ENCODE measurements at places on chromosomes 16 and 17.

DNA sequence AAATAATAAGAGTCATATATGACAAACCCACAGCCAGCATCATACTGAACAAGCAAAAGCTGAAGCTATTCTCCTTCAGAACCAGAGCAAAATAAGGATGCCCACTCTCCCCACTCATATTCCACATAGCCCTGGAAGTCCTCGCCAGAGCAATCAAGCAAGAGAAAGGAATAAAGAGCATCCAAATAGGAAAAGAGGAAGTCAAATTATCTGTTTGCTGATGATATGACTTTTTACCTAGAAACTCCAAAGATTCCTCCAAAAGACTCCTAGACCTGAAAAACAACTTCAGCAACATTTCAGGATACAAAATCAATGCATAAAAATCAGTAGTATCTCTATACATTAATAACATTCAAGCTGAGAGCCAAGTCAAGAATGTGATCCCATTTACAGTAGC lies 217.5 kb downstream of the ABCC12 start:
- DNase-seq = no peak

DNA sequence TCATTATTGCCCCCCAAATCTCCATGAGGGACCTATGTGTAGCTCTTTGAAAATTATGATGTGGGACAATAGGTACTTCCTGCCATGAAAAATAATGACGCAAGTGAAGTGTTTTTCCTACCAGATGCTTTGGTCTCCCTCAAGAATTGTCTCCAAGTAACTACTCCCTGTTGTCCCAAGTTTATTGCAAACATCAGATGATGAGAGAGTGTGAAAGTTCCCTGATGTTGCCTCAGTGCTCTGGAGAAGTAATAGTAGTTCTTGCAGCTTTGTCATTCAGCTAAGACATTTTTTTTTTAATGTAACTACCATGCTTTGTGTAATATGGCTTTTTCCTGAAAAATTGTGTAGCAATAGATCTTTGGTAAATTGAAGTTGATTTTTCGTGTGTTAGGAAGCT lies 20.1 kb downstream of the LPCAT2 start:
- peak; percentile 96 for DNase-seq

DNA sequence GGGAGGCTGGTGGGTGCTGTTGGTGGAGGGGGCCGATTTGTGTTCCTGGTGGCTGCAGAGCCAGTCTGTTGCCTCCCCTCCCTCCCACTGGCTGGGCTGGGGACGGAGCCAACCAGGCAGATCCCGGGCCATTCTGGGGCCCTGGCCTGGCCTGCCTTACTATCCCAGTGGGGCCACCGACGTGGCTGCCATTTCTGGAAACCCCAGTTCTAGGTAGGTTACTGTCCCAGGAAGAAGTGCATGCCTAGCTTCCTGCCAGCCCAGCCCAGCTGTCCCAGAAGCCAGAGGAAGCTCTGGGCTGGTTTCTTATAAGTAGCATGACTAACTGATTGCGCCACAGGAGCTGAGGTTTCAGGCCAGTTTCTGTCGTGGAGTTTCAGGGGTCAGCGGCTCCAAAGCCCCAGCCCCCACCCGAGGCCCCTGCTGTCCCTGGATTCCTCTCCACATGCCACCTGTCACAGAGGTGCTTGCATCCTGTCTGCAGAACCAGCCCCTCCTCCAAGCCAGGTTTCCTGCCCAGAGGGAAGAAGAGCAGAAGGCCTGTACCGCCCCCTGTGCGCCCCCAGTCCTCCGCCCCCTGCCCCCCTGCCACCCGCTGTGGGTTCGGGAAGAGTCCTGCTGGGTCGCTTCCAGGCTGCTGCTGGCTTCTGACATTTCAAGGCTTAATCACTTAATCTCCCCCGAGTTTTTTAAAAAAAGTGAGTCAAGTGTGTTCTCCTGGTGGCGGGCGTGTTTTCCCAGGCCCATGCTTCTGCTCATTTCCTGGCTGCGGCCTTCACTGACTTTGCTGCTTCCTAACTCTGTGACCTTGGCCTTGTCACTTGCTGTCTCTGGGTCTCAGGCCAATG lies 13.2 kb downstream of the IL4R start:
- DNase-seq = peak; percentile 90

DNA sequence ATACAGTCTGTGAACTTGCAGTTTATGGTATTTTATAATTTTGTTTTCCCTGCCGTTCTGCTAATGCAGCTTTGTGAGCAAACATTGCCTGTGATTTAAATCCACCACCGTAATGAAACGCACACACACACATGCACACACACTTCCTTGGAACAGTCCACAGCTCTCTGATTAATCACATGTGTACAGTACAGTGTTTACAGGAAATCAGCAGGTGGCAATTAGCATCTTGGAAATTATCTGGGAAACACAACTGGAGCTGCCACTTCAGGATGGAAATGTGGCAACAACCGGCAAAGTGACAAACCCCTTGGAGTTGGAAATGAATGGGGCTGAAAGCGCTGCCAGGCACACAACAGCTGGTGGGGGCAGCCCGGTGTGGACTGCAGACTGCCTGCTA lies 12.9 kb upstream of the ZKSCAN2 start:
- peak; percentile 7 for DNase-seq

DNA sequence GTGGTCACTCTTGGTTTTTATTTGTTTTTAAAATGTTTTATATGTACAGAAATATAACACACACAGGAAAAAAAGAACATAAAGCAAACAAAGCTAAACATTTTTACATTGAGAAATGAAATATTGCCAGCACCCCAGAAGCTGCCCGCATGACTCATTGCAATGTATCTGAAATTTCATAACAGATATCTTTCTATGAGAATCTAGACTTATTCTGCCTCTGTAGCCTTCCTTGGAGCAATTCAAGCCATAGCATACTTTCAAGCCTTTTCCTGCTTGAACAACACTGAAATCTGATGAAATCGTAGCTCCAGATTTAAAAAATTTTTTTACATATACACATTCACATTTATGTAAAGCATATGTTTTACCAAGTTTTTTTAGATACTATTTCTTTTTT lies 86.9 kb downstream of the RBBP6 start:
- no peak for DNase-seq

DNA sequence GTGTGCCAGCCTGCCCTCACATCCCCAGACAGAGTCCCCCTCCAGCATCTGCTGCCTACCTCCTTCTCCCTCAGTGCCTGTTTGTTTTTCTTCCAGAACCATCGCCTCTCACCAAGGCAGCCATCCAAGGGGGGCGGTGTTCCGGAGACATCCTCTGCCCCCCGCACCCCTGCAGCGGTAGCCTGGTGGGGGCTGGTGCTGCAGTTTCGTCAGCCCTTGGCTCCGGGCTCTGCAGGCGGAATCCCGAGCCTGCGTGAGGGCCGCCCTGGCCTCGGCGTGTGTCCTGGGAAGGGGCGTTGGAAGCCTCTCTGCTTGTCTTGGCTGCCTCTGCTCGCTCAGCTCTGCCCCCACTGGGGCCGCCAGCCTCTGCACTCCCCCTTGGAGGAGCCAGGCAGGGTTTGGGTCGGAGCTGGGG lies 126.0 kb upstream of the CIBAR2 start:
- DNase-seq = peak; percentile 88

- DNase-seq = peak; percentile 97
Measured at GRCh38 chr16:80938004-80938878, 68.4 kb downstream of the CMC2 start.

GRCh38 chr16:27924411-27925118 lies 138.9 kb downstream of the GSG1L start:
- DNase-seq = no peak

- DNase-seq = no peak
Measured at GRCh38 chr17:39765175-39765574, 27.4 kb downstream of the GRB7 start.

DNA sequence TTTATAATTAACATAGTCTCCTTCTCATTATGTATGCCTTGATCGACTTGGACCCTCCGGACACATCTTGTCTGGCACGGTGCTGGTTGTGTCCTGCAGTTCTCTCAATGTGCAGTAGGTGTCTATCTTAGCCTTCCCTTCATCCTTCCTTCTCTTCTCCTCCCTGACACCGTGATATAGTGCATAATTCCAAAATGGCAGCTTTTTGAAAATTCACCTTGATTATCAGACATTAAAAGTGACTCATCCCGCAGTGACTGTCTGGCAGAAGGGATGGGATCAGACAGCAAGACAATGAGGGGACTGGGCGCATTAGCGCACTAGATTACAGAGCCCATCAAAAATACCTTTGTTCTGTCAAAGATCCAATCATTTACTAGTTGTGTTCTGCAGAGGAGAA lies 70.0 kb upstream of the PMFBP1 start:
- peak; percentile 49 for DNase-seq

GRCh38 chr16:14249291-14250032 lies 178.3 kb downstream of the MRTFB start:
- DNase-seq = peak; percentile 62

GRCh38 chr16:25966172-25967097 lies 274.7 kb downstream of the HS3ST4 start:
- no peak for DNase-seq

DNA sequence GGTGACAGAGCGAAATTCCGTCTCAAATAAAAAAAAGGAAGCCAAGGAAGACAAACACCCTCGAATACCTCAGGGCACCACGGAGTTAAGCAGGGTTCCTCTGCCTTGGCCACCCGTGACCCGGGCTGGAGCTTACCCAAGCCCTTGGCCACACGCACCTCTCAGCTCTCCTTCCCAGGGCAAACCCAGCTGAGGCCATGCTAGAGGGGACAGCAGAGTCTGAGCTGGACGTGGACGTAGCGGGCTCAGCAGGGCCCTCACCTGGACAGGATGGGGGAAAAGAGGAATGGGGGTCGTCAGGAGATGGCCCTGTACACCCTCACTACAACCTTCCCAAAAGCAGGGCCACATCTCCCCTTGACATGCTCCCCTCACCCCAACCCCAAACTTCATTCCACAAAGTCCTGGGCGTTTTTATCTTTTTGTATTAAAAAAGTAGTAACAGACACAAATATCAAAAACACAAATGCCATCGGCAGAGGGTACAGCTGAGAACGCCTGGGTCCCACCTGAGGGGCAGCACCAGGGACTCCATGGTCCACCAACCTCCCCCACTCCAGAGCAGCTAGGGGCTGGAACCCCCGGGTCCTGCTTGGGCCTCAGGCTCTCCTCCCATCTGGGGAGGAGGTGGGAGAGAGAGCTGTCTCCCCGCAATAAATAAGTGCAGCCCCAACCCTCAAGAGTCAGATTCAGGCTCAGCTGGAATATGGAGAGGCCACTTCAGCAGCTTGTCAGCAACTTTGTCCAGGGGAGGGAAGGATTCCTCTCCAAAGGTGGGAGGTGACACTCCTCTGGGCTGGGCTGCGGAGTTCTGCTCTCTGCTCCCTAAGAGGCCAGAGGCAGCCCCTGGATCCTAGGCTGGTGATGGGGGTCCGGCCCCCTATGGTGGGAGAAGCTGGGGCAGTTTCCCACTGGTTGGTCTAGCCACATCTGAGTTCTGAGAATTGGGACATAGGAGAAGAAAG lies 11.9 kb downstream of the PER1 start:
- DNase-seq = peak; percentile 46

GRCh38 chr17:80782536-80783427 lies 208.9 kb upstream of the CHMP6 start:
- DNase-seq = no peak

GRCh38 chr17:42475121-42475520 lies 16.4 kb downstream of the ATP6V0A1 start:
- peak; percentile 40 for DNase-seq
